GM13977 (cell line): ENCODE measurements at places on chromosomes 11 and 22.

DNA sequence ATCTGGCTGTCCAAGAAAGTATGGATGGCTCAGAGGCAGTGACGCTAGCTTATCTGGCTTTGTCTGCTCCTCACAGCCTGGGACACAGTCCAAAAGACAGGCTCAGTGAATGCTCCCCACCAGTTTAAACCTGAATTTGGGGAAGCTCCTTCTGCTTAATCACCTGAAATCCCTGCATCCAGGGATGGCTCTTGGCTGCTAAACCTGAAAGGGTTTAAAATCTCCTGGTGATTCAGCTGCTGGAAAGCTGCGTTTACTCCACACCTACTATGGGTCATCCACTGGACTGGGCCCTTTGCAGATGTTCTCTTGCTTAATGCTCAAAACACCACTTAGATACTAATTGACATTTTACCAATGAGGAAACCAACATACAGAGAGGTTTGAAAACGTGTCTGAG lies 302.0 kb upstream of the NARS2 start:
- DNase-seq: no peak

DNA sequence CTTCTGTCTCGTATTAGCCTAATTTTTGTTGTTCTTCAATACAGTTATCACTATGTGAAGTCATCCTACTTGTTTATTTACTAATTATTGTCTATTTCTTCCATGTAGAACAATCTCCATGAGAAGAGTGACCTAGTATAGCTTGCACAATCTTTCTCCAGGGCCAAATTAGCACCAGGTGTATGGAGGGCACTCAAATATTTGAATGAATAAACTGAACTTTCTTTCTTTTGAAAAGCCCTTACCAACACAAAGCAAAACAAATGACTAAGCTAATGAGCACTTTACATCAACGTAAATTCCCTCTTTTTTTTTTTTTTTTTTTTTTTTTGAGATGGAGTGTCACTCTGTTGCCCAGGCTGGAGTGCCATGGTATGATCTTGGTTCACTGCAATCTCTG lies 34.2 kb downstream of the ABTB2 start:
- DNase-seq: no peak

GRCh38 chr11:8006349-8006977 lies 19.3 kb downstream of the EIF3F start:
- DNase-seq: peak; percentile 69

DNA sequence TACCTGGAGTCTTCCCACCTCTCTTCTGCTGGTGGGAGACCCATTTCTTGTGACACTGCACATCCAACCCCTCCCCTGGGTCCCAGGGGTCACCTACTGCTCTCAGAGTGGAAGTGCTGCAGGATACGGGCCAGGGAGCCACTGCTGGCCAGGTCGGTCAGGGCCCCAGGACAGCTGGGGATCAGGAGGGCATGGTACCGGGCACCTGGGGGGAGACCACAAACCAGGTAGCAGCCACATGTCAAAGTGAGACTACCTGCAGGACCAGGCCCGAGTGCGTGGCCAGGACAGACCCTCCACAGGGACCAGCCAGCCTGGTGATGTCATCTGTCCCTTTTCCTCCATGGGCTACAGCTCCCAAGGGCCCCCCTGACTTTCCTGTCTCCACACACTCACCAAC lies 3.9 kb downstream of the GATD1 start:
- no peak for DNase-seq

GRCh38 chr11:134155456-134155855 lies 68.3 kb downstream of the NCAPD3 start:
- DNase-seq: no peak

DNA sequence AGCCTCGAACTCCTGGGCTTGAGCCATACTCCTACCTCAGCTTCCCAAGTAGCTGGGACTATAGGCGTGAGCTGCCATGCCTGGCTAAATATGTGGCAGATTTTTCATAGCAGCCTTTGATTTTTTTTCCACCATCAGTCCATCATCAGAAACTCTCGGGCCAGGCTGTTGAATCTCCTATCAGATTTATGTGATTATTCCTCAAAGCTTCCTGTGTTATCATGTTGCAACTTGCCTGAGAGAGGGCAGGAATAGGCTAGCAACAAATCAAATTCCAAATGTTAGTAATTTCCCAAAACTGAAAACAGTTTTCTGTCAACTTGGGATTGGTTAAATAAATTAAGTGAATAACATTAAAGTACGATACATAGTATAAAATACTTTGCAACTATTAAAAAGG lies 3.4 kb downstream of the LRRC51 start:
- no peak for DNase-seq

DNA sequence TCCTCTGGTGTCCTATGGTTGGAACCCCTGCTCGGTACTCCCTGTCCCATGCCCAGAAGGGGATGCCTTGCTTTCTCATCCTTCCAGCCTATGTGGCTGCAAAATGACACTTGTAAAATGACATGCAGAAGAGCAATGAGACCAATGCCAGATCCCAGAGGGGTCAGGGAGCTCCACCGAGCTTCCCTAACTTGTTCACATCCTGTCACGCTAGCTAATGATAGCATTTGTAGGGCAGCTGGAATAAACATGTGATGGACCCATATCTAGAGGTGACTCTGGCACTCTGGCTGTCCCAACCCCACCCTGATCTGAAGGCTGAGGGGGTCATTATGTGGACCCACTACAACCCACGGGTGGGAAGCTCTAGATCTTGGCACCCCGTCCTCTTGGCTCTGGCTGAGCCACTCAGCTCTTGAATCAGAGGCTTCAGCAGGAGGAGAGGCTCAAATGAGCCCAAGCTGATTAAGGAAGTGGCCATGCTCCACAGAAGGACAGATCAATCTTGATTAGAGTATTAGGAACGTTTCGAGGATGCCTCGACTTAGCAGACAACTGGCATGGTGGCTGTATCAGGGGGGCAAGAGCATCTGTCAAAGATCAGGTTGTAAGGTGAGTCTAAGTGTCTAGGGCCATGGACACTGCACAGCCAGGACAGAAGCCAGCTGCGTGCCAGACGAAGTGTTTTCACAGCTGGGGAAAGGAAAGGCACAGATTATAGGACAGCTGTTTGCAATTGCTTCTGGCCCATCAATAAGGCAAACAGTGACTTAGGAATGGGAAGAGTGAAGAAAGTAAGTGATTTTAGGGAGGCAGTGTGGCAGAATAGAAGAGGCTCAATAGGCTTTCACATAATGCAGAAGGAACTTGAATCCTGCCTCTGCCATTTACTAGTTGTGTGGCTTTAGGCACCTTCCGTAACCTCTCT lies 182.8 kb downstream of the KIRREL3 start:
- no peak for DNase-seq

DNA sequence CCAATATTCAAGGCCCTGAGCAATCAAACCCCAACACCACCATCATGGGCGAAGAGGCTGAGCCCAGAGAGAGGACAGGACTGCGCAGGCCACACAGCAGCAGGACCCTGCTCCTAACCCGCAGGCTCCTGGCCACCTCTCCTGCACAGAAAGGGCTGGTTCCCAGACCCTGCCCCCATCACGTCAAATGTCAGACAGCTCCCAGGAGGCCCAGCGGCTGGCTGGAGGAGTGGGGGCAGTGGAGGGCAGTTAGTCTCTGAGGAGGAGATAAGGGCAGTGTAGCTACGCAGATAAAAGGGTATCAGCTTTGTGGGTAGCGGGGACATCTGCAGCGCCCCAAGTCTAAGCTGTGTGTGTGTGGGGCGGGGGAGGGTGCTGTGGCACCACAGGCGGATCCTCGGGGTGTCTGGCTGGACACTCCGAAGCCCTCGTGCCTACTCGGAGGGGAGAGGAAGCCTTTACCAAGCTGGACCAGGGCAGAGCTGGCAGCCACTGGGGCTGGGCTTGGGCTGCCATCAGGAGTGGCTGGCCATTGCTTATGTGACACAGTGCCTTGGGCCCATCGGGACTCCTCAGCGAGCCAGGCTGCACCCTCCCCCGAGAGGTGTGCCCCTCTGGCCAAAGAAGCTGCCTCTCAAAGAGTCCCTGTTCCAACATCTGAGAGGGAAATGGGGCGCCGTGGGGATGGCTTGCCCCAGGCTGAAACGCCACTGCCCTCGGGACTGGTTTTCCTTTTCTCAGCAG lies 21.5 kb downstream of the FADS3 start:
- DNase-seq: no peak

- DNase-seq: no peak
These were observed 102.7 kb downstream of the COMMD9 start for GRCh38 chr11:36186340-36187175.

DNA sequence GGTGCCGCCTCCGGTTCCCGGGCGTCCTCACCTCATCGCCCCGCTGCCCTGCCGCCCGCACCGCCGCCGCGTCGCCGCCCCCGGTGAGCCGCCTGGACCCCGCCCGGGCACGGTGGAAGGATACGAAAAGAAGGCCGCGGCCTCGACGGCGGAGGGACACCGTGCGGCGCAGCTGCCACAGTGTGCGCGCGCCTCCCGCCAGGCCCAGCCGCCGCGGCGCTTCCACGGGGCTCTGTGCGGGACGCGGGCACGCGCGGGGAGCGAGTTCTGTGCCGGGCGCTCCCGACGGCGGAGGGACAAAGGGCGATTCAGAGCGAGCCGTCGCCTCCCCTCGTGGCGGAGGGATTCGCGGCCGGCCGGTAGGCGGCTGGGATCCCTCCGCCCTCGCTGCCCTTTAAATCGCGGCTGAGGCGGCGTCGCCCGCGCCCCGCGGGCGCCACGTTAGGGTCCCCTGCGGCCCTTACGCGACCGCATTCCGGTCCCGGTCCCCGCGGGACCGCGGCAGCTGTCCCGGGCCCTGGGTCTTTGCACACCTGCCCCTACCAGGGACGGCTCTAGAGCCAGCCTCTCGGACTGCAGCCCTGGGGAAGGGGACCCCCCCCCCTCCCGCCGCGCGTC lies 568 bp upstream of the KMT5B start:
- DNase-seq: peak; percentile 89

GRCh38 chr11:2508793-2509192 lies 64.0 kb downstream of the KCNQ1 start:
- no peak for DNase-seq

DNA sequence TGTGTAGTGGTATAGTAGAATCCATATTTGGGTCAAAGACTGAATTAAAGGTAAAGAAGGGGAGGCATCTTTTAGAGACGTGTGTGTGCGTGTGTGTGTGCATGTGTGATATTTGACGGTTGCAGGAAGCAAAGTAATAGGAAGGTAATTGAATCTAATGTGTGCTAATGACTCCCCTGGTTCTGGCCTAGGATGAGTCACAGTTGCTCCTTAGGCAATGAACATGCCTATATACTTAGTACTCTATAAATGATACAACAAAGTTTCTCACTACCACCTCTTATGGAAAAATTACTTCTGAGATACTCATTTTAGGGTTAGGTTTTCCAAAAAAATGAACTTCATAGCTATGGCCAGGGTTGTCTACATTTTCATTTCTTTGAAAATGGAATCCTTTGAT lies 409.6 kb downstream of the GUCY1A2 start:
- no peak for DNase-seq

GRCh38 chr22:23284504-23285033 lies 104.3 kb downstream of the BCR start:
- no peak for DNase-seq
